NCI-H1436 treated with DMSO at 0.1 percent for 48 hours (cell line): ENCODE measurements at places on chromosomes 11 and 22.

GRCh38 chr22:38033522-38034277 is 23.5 kb upstream of the PICK1 start:
- DNase-seq: no peak

- DNase-seq: no peak
Measured at GRCh38 chr11:129249923-129250322, 57.8 kb upstream of the ARHGAP32 start.

- no peak for DNase-seq
Measured at GRCh38 chr11:79896258-79896657, 455.4 kb upstream of the TENM4 start.

DNA sequence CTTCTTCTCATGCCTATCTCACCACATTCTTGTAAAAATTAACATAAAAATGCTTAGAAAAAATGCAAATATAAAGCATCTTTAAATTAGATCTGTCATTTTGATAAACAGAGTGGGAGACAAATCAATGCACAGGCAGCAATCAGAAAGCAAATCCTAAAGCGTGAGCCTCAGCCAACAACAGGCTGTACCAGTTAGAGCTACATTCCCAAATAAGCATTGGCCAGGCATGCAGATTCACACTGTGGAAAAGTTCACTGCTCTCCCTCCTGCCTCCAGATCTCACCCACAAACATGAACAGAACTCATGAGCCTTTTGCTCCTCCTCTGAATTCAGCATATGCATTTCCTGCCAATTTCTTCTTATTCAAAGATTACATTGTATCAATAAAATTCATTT is 115.2 kb upstream of the FAT3 start:
- DNase-seq: no peak

GRCh38 chr11:44533921-44534711 is 31.3 kb upstream of the CD82 start:
- DNase-seq: no peak
